ENCODE measurements at places on chromosomes 11 and 22.

DNA sequence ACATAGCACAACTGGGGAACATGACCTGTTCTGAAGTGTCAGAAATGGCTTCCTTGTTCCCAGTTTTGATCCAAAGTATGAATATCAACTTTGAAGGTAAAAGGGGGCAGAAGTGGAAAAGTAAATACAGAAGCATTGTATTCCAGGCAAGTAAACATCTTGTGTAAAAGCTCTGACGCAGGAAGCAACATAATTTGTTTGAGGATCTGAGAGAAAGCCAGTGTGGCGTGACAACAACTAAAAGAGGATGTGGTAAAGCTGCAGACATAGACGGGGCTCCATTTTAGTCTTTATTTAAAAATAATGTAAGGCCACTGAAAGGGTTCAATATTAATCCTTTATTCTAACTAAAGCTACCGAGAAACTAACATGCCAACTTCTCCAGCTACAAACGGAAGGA lies 310.2 kb downstream of the DLG2 start:
- peak; percentile 81 for DNase-seq

- DNase-seq, result no peak
These were observed 29.2 kb downstream of the SYT7 start for GRCh38 chr11:61551634-61552033.

DNA sequence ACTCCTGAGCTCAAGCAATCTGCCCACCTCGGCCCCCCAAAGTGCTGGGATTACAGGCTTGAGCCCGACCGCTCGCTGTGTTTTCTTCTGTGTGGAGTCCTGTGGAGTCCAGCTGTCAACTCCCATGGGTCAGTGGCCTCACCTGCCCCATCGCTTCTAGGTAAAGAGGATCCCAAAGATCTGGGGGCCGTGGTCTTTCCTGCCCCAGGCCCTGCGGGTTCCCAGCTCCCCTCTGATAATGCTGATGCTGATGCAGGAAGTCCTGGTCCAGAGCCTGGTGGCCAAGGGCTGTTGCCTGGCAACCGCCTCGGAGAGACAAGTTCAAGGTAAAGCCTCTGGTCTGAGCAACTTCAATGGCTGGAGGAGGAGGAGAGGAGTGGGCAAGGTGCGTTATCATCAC lies 9.6 kb downstream of the SSTR3 start:
- no peak for DNase-seq

GRCh38 chr11:94885133-94885532 lies 88.2 kb downstream of the CWC15 start:
- peak; percentile 80 for DNase-seq

GRCh38 chr11:74726547-74727182 lies 4.6 kb downstream of the CHRDL2 start:
- DNase-seq, result peak; percentile 34

- no peak for DNase-seq
These were observed 57.0 kb downstream of the PACSIN2 start for GRCh38 chr22:42957958-42958357.

GRCh38 chr11:68835749-68836148 lies 6.0 kb downstream of the CPT1A start:
- DNase-seq, result no peak

- no peak for DNase-seq
These were observed 5.1 kb downstream of the SYT12 start for GRCh38 chr11:67027943-67028542.

GRCh38 chr22:23997092-23997491 lies 8.2 kb downstream of the GSTT4 start:
- DNase-seq, result no peak

GRCh38 chr22:47052236-47053012 lies 290.0 kb downstream of the TBC1D22A start:
- no peak for DNase-seq

- DNase-seq, result no peak
These were observed at the start of gene BRSK2 for GRCh38 chr11:1389932-1390568. Gene BRSK2, plus strand, starts transcription at chr11:1389934. Its CDS starts 351 bp downstream, at chr11:1390285.

GRCh38 chr22:47009304-47010101 lies 247.1 kb downstream of the TBC1D22A start:
- DNase-seq, result no peak

All from DMS153 (cell line).